Activated CD8-positive, alpha-beta memory T cell treated with anti-CD3 and anti-CD28 coated beads for 1 hour (primary cell): ENCODE measurements at places on chromosomes 4 and X.

DNA sequence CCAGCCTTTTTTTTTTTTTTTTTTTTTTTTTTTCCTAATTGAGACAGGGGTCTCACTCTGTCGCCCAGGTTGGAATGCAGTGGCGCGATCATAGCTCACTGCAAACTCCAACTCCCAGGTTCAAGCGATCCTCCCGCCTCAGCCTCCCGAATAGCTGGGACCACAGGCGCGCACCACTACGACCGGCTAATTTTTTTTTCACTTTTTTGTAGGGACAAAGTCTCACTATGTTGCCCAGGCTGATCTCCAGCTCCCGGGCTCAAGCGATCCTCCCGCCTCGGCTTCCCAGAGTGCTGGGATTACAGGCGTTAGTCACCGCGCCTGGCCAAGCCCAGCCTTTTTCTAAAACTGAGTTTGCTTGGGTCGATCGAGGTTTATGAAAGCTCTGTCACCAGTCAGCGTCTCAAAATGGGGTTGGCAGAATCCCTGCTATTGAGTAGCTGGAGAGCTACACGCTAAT is 1.3 kb upstream of the OTUD5 start:
- DNase-seq: no peak

- no peak for DNase-seq
Measured at GRCh38 chrX:154748712-154749339, 2.1 kb downstream of the GAB3 start.

- DNase-seq: no peak
Measured at GRCh38 chr4:1290165-1290977, 680 bp downstream of the MAEA start.

GRCh38 chrX:20527558-20528011 is 260.9 kb upstream of the RPS6KA3 start:
- no peak for DNase-seq

- DNase-seq: no peak
Measured at GRCh38 chr4:104896660-104897645, 249.7 kb upstream of the TET2 start.

- DNase-seq: no peak
Measured at GRCh38 chr4:181138116-181138515, 1105.1 kb upstream of the TENM3 start.

- DNase-seq: no peak
Measured at GRCh38 chrX:68686097-68686977, 38.9 kb downstream of the STARD8 start.

- no peak for DNase-seq
Measured at GRCh38 chr4:4836044-4836443, 23.4 kb upstream of the MSX1 start.

DNA sequence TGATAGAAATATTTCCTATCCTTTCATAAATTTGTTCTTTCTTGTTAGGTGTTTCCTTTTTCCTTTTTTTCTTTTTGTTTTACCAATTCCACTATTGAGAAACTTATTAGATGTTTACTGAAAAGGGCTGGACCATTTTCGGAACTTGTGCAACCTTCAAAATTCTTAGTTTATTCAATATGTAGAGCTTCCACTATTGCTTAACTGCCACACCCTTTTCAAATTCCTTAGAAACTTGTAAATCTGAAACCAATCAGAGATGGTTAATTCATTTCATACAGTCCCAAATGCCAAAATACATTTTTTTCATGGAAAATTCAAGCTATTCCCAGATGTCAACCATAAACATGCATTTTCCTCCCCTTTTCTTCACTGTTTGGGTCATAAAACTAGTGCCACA is 66.1 kb upstream of the SLC39A8 start:
- no peak for DNase-seq

DNA sequence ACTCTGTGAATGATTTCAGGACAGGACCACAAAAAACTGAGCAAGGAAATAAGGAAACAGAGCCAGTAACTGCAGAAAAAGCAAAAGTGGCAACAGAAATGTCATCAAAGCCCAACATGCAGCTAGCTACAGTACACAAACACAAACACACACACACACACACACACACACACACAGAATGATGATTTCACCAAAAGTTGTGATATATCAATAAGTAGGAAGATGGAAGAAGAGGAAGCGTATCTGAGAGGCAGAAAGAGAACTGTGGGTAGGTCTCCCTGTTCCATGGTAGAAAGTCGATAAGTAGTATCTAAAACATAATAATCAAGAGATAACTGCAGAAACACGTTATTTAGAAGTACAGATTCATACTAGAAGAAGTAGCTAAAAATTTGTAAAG is 148.3 kb downstream of the MGST2 start:
- DNase-seq: no peak

DNA sequence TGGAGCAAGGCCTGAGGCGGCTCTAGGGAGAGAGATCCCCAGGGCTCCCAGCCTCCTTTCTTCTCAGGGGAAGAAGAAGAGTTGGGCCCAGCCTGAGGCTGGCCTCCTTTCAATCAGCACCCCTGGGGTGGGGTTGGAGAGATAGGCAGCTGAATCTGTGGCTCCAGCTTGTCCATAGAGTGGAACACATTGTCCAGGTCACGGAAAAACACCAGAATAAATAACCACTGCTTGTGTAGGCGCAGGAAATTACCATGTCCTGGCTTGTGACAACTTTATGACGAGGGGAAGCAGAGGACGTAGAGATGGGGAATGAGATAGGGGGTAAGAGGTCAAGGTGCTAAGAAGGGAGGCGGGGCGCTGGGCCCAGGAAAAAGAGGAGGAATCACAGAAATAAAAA is 80.8 kb upstream of the EFNB1 start:
- no peak for DNase-seq

DNA sequence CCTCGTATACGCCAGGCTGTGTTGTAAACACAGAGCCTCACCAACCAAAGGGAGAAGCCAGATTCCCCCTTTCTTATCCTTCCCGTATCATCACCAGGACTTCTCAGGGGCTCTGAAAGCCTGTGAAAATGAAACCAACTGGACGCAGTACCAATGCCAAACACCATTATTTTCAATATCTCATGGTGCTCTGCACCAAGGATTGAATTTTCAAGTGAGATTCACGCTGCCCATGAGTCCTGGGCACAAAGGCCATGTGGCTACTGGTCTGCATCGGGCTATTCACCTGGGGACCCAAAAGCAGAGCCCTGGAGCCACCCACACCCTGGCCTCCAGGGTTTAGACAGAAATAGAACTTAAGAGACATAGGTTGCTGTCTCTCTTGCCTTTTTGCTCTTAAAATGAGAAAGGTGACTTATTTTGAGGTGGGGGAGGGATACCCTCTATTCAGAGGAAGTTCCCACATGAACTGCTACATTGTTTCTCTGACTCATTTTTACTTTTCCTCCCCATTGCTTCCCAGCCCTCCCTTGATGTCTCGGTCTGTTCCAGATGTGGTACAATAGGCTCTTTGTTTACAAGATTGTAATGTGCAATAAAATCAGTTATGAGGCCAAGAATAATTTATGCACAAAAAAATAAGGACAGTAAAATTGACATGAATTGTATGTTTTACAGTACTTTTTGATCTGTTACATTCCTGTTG is 55.4 kb downstream of the MAML3 start:
- no peak for DNase-seq

GRCh38 chr4:78311306-78311705 is 240.3 kb upstream of the ANXA3 start:
- DNase-seq: no peak

- no peak for DNase-seq
Measured at GRCh38 chr4:167642250-167642649, 408.0 kb upstream of the SPOCK3 start.

DNA sequence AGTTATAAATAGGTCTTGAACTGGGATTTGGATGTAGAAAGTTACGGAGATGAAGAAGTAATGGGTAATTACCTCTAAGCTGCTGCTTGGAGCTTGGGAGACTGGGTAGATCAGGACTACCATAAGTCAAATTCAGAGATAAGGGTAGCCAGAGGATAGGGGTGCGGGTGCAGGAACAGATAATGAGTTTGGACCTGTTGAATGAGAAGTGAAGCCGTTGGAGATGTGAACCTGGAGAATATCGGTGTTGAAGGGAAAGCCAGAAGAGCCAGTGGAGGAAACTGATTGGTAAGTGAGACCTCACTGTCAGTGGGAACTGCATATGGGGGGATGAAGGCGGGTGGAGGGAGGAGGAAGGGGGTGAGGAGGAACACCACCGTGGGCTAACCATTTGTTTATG is 618 bp upstream of the FOXO4 start:
- DNase-seq: no peak

- no peak for DNase-seq
Measured at GRCh38 chr4:26351685-26352084, 30.9 kb downstream of the RBPJ start.

DNA sequence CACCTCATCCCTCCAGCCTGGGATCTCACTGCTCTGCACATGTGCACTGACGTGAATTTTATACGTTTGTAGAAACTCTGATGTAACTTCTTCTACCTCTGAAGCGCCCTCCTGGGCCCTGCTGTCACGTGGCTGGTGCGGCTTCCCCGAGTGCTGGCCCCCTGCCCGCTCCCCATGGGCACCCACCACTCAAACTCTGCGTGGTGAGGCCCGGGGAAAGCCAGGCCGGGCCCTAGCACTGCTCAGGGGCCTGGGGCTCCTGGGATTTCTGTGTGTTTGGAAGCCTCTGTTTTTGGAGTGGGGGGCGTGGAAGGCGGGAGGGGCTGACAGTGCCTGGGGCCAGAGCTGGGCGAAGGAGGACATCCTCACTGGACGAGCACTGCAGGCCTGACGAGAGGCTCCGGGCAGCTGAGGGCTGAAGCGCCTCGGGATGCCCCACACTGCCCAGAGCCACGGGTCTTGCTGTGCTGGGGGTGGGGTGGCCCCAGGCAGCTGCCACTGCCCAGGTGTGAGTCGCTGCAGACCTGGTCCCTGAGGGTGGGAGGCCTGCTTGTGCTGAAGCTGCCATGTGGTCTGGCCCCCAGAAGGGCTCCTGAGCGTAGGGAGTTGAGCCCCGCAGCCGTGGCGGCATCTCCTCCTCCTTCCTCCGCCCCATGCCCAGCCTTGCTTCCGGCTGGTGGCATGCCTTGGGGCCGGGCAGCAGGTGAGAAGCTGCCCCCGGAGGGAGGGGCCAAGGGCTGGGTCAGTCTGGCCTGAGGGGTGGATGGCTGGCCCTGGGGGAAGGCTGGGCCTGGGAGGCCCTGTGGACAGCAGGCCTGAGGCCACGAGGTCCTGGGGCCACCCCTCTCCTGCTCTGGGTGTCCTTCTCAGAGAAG is 7.7 kb downstream of the NAT8L start:
- no peak for DNase-seq

- no peak for DNase-seq
Measured at GRCh38 chr4:156420623-156421022, 467.0 kb upstream of the CTSO start.

DNA sequence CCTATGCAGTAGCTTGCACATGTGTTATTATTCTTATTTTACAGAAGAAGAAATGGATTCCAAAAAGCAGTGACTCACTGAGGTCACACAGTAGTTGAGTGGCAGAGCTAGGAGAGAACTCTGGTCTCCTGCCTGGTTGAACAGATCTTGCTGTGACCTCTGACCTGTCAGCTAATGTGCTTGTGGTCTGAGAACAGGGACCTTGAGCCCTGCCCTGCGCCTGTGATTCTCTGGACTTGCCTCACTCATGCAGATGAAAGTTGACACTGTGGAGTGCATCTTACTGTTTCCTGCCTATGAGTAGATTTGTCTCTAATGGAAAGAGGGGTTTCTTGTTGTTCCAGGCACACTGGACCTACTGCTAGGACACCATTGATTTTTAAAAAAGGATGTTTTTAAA is 32.3 kb downstream of the ETNPPL start:
- no peak for DNase-seq

GRCh38 chr4:172109466-172109865 is 296.3 kb downstream of the GALNTL6 start:
- DNase-seq: no peak

DNA sequence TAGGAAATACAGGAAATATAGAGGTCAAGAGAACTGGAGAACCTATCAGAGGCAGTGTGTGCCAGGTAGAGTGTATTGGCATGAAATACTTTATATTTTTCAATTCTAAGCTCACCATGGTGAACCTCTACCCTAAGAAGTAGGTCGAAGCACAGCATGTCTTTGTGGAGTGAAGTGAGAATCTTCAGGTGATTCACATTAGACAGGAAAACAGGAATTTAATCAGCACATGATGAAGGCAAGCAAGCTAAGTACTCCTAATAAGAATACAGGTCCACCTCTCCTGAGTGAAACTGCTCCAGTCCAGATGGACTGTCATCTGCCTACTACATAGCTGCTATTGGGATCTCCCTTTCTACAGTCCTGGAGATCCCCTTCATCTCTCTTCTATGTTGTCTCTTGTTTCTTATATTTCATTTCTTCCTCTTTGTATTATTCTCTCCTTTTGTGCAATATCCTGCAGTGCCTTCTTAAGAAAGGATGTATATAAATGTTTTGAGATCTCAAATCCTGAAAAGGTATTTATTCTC is 159.0 kb downstream of the LRBA start:
- no peak for DNase-seq

DNA sequence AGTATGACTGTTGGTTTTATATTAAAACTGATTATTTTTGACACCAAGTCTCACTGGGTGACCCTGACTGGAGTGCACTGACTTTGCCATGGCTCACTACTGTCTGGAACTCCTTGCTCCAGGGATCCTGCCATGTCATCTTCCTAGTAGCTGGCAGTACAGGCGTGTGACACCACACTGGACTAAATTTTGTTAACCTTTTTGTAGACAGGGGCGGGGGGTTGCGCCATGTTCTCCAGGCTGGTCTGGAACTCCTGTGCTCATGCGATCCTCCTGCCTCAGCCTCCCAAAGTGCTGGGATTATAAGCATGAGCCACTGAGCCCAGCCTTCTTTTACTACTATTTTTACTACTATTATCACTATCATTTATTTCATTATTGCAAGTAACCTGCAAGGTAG is 8.9 kb downstream of the XAGE1A start:
- no peak for DNase-seq

DNA sequence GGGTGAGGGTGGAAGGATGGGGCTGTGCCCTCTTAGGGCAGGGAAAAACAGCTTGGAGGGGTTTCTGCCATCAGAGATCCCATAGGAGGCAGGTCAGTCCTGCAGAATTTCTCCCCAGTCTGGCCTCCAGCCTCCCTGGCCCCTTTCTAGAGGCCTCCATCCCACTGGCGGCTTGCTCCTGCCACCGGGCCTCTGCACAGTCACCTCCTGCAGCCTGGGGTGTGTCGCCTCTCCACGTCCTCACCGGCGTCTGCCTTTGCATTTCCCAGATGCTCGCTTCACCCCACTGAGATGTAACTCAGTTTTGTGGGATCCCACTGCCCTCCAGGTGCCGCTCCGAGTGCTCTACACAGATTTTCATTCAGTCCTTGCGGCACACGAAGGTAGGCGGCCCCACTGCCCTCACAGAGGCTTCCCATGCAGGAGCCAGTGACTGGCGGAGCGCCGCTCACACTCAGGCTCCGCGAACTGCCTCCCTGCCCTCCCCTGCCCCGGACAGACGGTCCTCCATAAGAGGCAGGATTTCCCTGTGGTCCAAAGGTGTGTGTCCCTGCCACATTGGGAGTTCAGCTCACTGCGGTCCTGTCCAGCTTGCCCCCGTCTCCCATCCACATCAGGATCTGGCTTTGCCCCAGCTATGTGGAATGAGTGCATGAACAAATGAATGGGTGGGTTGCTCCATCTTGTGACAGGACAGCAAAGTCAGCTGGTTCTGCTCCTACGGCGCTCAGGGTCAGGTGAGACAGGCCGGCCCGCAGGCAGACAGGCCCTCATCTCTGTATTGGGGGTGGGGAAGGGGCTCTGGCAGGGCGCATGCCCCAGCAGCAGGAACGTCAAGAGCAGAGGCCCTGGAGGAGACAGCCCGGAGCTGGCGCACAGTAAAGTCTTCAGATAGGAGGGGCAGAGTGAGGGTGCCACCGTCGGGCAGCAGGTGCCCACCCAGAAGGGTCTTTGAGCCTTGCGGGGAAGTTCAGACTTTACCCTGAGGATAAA is 2.7 kb upstream of the TMEM271 start:
- DNase-seq: no peak
